RWPE1 (cell line): ENCODE measurements at places on chromosomes 3 and 15.

DNA sequence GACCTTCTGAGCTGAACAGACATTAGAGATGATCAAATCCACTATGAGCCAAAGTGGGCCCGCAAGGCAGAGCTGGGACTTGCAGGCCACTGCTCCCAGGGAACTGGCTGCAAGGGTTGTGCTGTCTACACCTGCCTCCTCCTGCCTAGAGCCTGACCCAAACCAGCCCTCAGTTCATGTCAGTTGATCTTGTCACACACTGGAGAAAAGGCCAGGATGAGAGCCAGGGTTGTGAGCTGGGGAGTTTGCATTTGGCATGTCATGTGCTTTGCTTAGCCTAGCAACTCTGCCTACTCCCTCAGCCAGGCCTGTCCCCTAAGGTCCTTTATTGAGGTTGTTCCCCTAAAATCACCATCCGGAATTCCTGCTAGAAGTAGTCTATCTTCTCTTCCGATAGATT lies 67.8 kb downstream of the RAB11A start:
- DNase-seq, result no peak

DNA sequence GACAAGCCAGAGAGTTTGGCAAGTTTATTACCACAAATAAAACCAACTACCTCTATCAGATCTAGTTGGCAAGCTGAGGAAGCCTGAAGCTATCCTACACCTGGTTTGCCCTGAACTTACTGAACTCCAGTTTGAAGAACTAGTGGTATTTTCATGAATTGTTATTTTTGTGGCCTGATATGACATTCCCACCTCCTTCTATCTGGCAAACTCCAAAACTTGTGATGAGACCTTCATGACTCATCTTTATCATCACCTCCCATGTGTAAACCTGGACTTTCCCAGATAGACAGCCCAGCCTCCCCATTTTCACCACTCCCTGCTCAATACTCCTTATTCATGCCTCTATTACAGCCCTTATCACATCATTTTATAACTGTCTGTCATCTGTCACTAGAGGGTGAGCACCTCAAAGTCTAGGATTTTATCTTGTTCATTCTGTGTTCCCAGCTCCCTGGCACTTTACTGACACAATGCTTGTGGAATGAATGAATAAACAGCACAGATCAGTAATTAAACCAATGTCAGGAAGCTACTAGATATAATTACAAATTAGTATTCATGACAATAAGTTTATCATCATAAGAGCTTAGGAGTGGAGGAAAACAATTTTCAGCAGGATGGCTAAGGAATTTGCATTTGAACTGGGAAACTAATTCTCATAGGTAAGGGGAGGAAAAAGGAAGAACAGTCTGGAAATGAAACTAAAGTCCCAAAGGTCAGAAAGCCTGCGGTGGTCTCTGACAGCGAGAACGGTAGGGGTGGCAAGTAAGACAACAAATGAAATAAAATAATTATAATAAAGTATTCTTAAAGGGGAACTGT lies 13.2 kb upstream of the TRANK1 start:
- peak; percentile 57 for DNase-seq

DNA sequence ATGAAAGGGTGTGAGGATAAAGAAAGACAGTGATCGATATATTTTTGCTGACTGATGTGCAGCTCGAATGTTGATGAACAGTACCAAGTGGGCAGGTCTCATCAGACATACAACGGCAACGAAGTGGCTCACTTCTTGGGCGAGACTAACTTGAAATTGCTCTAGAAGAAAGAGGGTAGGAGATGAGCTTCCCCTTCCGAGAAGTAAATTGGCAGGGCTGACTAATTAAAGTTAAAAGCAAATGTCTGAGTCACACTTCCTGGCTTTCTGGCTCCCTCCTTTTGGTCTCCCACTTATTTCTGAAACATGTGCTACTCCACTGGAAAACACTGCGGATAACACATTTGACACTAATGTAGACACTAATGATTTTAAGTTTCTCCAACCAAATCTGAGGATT lies 228.3 kb downstream of the ABHD5 start:
- DNase-seq, result peak; percentile 23

DNA sequence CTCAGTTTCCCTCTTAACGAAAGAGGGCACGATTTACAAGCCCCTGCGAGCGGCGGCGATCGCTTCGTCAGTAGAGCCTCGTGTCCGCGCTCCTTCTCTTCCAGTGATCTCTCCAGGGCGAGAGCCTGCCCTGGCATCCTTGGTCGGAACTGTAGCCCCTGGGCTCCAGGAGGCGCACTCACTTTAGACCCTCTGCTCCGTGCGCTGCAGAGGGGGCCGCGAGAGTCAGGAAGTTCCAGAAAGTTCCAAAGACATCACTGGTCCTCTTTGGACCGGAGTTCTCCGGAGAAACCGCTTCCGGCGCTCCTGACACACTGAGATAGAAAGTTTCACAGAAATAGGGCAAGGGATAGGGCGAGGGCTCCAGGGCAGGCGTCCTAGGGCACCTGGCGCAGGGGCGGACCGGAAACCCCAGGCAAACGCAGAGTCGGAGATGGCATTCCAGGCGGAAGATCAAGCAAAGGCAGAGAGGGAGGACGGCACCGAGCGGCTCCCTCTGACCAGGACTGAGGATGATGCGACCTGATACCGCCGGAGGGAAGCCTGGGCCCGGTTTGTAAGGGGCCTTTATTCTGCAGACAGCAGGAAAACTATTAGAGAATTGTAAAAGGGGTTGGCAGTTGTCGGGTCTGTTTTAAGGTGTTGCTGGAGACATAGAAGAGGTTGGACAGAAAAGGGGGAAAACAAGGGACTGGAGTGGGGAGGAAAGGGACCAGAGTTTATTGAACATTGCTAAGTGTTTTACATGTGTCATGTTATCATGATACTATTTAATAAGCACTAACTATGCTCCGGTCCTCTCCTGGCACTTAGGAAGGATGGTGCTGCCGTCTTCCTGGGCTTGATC lies 1.3 kb upstream of the CPEB1 start:
- DNase-seq, result no peak

GRCh38 chr3:98884675-98885371 lies 16.7 kb downstream of the DCBLD2 start:
- no peak for DNase-seq

DNA sequence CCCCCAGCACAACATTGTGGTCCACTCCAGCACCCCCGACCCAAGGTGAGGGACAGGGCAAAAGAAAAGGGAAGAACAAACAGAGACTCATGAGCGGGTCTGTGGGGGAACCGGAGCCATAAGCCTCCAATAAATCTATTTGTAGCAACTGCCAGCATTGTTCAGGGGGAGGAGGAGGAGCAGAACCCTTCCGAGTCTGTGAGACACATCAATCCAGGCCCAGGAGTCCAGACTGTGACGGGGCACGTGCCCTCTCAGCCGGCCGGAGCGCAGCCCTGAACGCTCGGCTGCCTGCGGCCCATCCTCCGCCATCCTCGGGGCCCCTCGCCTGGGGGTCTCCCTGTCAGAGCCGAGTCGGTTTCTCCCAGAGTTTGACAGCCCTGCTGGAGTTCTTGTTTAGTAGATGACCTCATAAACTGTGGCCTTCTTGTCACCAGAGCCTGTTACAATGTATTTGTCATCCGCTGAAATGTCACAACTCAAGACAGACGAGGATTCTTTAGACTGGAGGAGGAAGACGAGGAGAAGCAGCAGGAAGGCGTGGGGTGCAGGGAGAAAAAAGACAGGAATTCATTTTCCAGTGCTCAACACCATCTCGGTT lies 47.9 kb downstream of the TLE3 start:
- no peak for DNase-seq

DNA sequence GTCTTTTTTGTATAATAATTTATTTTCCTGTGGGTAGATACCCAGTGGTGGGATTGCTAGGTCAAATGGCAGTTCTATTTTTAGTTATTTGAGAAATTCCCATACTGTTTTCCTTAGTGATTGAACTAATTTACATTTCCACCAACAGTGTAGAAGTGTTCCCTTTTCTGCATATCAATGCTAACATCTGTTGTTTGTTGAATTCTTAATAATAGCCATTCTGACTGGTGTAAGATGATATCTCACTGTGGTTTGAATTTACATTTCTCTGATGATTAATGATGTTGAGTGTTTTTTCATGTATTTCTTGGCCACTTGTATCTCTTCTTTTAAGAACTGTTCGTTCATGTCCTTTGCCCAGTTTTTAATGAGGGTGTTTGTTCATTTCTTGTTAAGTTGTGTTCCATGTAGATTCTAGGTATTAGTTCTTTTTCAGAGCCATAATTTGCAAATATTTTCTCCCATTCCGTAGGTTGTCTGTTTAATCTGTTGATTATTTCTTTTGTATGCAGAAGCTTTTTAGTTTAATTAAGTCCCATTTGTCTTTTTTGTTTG lies 713.3 kb upstream of the EPHA6 start:
- no peak for DNase-seq

DNA sequence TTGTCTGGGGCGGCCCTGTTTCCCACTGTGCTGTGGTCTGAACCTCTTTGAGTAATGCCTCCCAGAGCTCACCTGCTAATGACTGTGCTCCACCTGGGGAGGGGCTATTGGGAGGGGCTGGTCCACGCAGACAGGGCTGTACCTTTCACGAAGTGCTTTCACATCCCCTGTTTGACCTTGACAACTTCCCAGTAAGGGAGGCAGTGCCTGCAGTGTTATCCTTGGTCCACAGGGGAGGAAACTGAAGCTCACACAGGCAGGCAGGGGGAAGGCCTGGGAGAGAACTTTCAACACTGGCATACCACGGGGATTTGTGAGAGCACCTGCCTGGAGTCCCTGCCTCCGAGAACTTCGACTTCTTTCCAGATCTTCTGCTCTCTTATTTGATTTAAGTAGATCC lies 91.2 kb downstream of the CACNA1D start:
- DNase-seq, result no peak

- no peak for DNase-seq
These were observed 3.0 kb downstream of the RPL39L start for GRCh38 chr3:187136337-187136736.

DNA sequence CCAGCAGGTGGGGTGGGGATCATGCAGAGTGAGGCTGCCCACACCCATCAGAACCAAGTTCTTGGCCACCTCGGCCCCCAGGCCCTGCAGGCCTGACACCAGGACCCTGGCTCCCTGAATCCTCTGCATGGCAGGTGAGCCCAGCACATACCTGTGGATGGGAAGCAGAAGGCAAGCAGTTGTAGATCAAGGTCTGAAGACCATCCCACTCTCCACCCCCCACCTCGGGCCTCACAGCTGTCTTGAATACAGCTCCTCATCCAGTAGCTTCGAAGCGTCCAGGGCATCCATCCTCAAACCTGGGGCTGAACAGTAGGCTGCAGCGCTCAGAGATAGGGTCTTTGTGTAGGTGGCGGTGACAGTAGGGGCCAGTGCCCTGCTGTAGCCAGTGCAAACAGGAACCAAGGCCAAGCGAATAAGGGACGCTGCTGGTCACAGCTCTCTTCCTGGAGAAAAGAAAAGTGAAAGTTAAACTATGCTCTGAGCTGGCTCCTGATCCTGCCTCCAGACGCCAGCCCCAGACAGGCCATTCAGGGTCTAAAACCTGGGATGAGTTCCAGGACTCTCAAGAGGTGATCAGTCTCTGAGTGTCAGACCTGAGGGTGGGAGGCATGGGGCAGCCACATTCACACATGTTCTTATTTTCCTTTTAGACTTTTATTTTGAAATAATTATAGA lies at the start of gene UBA7:
Gene UBA7 (minus strand): TSS at position 457 of the 678 bp plus-strand sequence. CDS start 166 bp downstream, at position 291.
- peak; percentile 34 for DNase-seq

DNA sequence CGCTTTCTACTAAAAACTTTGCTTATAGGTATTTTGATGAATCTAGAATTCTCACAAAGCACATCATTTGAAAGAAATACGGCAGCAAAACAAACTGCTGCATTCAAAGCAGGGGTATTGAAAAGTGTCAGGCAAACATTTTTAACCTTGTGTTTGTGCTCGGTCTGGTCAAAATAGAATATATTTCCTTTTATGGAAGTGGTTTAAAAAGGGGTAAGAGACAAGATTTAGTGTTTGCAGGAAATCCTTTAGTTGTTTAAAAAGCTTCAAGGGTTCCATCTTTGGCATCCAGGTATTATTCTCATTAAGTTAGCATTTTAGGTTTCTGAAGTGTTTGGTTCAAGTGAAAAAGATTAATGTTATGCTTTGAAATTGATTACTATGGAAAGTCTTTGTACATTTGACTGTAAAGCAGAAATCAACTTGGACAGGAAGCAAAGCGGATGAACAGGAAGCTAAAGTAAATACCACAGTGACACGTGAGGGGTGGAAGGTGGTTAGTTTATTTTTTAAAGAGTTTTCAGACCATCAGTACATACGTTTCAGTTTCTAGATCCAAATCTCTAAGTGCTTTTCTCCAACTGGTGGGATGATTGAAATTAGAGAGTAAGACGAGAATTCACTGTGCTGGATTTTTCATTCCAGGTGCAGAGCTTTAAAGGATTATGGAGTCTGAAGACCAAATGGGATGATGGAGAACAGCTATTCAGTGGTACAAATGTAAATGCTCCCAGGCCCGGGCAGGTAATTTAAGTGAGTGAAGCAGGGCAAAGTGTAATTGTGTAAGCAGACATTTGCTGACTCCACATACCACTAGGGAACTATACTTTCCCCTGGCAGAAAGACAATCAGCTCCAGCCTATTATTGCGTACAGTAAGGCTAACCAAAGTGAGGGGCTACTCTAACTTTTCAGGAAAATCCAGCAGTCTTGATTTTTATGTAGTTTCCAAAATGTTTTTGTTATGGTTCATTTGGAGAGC lies 341.8 kb upstream of the TBL1XR1 start:
- no peak for DNase-seq

DNA sequence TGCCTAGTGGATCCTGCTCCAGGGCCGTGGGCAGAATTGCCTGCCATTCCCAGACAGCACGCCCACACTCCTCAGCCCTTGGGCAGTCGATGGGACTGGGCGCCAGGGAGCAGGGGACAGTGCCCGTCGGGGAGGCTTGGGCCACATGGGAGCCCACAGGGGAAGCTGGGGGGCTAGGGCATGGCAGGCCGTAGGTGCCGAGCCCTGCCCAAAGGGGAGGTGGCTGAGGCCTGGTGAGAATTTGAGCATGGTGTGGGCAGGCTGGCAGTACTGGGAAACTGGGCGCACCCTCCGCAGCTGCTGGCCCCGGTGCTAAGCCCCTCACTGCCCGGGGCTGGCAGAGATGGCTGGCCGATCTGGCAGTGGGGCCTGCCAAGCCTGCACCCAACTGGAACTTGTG lies 1225.9 kb upstream of the EPHA6 start:
- no peak for DNase-seq

DNA sequence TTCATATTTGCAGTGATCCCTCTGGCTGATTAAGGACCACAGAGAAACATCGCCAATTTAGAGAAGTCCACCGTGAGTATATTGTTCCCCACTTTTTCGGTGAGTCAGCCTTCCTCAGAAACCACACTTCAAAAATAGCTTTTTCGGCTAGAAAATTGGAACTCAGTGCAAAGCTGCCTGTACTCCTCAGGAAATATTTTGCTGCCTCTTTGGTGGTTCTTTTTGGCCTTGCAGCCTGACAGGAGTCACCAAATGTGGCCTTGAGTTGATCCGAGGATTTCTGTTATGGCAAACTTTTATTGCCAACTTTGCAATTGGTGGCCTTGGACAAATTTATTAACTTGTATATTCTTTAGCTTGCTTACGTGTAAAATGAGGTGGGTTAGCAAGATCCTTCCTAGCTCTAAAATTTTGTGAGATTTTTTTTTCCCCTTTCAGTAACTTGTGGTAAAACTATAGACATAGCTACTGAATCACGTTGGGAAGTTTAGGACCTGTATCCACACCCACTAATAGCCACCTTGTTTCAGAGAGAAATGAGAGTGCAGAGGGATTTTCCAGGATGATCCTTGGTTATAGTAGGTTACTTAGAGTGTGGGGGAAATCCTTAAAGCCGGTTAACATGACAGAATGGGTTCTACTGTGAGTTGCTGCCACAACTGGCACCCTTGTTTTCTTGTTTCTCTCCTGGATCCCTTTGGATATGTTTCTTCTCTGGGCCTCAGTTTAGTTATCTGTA lies 9.9 kb downstream of the ARL6IP5 start:
- no peak for DNase-seq

- DNase-seq, result no peak
These were observed 61.6 kb upstream of the MAP4 start for GRCh38 chr3:48077815-48078214.

GRCh38 chr3:8571256-8571655 lies 69.6 kb downstream of the LMCD1 start:
- DNase-seq, result no peak
